ENCODE measurements at places on chromosomes 3 and 15. TPM values are rescaled to one million over a fixed set of nuclear protein-coding genes. Genes with fewer than 3 reads are reported as not detected.

The SEMA6D gene
- 16.3 TPM for total RNA-seq

The SELENOS gene
- 96.1 TPM for total RNA-seq

DNA sequence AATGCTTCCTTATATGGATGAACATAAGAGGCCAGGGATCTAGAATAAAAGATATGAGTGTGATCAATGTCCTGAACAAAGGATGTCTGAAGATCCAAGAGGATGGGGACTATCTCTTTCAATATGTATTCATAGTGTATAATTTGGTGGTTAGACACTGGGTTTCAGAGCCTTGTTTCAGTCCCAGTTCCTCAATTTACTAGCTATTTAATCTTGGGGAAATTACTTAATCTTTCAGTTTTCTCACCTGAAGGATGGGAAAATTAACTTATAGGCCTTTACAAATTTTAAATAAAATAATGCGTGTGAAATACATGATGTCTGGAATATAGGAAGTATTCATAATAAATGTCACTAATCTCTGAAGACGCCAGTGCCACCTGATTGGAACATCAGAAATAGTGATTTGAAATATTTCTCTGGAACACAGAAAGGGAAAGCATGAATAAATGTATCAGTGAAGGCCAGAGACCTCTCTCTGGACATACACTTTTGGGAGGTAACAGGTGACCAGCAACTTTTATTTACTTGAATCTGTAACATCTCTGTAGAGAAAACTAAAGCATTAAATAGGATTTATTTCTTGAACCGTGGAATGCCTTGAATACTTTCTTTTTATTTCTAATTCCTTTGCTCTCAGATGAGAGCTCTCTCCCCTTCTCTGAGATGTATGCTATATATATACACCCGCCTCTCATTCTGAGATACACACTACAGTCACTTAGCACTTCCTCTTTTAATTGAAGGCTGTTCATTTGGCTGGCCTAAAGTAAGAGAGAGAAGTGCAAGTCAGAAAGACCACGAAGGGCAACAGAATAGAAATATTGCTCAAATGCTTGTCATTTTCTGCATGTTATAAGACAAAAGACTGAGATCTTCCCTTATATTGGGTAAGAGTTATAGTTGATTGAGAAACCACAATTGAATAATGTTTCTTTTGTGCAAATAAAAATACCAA lies 407.1 kb downstream of the LSAMP start:
- no peak overlapping the region for H3K4me3 ChIP-seq
- no peaks in the 10 kb centered on the region for H3K36me3 ChIP-seq
- no peaks in the 10 kb centered on the region for H3K4me1 ChIP-seq
- no peak overlapping the region for H3K27ac ChIP-seq

GRCh38 chr3:5585085-5585484 lies 397.6 kb downstream of the EDEM1 start:
- H3K4me1 ChIP-seq: no peaks in the 10 kb centered on the region
- H3K36me3 ChIP-seq: no peaks in the 10 kb centered on the region
- no peaks in the 10 kb centered on the region for H3K27me3 ChIP-seq
- no peak overlapping the region for H3K4me3 ChIP-seq

The GP9 gene
- total RNA-seq: not detected

The MB21D2 gene
- total RNA-seq: 6.7 TPM
